ENCODE measurements at places on chromosomes 1 and 21.

GRCh38 chr1:186498695-186499389 is 37.9 kb upstream of the PDC start:
- DNase-seq = no peak

DNA sequence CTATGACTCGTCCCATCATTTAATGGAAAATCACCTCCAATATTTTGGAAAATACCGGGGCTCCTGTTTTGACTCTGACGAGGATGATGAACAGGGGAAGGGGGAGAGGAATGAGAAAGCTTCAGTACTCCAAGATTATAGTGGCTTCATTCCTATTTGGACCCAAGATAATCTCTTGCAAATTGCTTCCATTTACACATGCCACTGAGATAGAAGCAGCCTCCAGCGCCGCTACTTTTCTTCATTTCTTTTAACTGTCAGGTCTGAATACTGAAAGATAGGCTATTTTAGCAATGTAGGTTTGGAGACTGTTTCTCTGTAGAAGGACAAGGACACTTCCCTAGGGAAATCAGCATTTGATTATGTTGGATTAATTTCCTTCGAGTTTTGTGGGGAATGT is 565 bp upstream of the GRIK1 start:
- DNase-seq = no peak

GRCh38 chr1:247865416-247865815 is 8.4 kb downstream of the TRIM58 start:
- DNase-seq = no peak

DNA sequence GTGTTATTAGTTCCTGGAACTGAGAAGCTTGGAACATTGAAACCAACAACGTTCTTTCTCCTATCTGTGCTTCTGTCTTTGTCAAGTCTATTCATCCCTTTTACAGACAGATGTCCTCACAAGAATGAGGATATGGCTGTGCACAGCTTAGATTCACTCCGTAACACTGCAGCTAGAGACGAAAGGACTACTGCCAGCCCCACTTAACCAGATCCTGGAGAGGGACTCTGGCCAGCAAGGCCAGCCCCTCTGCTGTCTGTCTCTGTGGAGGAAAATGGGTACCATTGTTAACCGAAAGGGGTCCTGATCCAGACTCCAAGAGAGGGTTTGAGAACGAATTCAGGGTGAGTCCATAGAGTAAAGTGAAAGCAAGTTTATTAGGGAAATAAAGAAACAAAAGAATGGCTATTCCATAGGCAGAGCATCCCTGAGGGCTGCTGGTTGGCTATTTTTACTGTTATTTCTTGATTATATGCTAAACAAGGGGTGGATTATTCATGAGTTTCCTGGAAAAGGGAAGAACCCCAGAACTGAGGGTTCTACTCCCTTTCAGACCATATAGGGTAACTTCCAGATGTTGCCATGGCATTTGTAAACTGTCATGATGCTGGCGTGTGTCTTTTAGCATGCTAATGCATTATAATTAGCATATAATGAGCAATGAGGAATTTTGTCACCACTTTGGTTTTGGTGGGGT is 17.4 kb upstream of the USP24 start:
- DNase-seq = no peak

DNA sequence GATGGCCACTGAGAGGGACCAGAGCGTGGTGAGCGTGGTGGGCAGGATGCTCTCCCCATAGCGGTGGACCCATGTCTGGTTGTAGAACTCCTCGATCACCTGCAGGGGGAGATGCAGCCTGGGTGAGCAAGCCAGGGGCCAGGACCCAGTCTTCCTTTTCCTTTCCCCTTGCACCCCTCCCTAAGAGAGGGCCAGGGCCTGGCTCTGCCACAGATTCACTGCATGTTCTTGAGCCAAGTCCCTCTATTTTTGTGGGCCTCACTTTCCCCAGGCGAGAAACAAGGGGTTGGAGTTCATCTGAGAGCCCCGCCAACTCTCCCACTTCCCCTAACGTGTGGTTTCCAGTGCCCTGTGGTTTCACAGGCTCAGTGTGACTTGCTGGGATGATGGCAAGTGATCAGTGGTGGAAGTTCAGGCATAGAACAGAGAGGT is 27.5 kb downstream of the SLC2A1 start:
- DNase-seq = peak; percentile 78

DNA sequence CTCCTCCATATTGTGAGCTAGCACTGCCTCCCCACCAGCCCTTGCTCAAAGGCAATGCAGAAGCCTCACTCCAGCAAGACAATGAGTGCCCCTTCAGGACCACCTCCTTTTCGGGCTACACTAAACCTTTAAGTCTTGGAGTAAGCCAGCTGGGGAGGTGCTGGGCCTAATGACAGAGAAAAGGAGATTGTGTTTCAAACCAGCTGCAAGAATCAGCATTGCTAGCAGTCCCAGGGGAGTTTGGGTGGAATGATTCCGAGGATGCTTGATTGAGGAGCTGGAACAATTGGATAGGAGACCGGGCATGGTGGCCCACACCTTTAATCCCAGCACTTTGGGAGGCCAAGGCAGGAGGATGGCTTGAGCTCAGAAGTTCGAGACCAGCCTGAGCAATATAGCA is 54.1 kb upstream of the GPR37L1 start:
- no peak for DNase-seq

- no peak for DNase-seq
Measured at GRCh38 chr1:237032029-237032428, 10.0 kb upstream of the RYR2 start.

- DNase-seq = no peak
Measured at GRCh38 chr1:168452329-168452728, 91.5 kb downstream of the XCL2 start.

DNA sequence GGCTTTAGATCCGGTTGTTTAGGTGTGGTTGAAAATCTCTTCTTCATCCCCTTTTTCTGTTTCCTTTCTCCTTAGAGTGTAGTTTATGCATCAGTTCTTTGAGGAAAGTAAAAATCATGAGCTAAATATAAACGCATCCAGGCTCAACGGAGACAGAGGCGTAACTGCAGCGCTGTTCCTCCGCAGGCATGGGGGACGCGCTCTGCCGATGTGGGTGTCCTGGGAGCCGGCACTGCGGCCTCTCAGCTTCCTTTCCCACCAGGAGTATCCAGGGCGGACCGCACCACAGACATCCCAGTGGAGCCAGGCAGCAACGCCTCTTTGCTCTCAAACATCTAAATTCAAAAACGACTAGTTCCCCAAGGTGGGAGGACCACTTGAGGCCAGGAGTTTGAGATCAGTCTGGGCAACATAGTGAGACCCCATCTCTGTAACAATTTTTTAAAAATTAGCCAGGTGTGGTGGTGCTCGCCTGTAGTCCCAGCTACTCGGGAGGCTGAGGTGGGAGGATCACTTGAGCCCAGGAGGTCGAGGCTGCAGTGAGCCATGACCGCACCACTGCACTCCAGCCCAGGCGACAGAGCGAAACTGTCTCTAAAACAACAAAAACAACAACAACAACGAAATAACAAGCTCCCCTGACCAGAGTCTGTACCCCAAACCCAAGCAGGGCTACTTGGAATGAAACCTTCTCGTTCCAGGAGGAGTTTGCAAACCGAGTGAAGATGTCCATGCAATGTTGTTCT is 16.4 kb downstream of the SLC45A1 start:
- DNase-seq = no peak

GRCh38 chr1:81186261-81186660 is 614.5 kb upstream of the ADGRL2 start:
- DNase-seq = no peak

Measured in activated CD4-positive, alpha-beta T cell treated with anti-CD3 and anti-CD28 coated beads, Interleukin-2, amount 50 U/mL, for 16 hours (primary cell).